ENCODE measurements at places on chromosomes 4 and X.

GRCh38 chr4:152630324-152630723 is 49.5 kb downstream of the TMEM154 start:
- no peak for DNase-seq

GRCh38 chr4:145868637-145869409 is 69.8 kb downstream of the ZNF827 start:
- DNase-seq: no peak

DNA sequence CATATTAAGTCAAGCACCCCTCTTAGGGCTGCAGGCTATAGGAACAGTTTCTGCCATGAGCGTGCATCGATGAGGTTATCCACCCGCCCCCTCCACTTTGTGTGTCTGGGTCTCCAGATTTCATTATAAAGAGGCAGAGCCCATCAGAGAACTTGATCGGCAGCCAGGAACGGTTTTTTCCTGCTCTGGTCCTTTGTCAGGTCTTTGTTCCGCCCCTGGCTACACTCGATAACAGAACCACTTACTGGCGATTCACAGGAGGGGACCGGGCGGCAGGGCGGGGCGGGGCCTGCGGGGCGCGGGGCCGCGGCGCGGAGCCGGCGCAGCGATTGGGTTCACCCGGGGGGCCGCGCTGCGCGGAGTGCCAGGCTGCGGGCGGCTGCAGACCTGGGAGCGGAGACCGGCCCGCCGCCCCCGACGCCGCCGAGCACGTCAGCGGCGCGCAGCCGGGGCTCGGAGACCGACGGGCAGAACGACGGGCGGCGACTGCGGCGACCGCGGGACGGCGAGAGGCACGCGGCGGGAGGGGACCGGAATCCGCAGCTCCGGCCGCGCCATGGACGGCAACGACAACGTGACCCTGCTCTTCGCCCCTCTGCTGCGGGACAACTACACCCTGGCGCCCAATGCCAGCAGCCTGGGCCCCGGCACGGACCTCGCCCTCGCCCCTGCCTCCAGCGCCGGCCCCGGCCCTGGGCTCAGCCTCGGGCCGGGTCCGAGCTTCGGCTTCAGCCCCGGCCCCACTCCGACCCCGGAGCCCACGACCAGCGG is at the start of gene SLC10A4:
Gene SLC10A4 (plus strand): TSS at position 338 of the 771 bp plus-strand sequence. CDS start 219 bp downstream, at position 557.
- no peak for DNase-seq

GRCh38 chrX:43456063-43456462 is 200.0 kb upstream of the MAOA start:
- no peak for DNase-seq

GRCh38 chrX:97587171-97587570 is 703.5 kb downstream of the RPA4 start:
- no peak for DNase-seq

GRCh38 chr4:22515888-22516541 is at the start of gene ADGRA3:
ADGRA3 (minus strand) TSS chr4:22516066; CDS start chr4:22515784, 282 bp downstream.
- DNase-seq: no peak

DNA sequence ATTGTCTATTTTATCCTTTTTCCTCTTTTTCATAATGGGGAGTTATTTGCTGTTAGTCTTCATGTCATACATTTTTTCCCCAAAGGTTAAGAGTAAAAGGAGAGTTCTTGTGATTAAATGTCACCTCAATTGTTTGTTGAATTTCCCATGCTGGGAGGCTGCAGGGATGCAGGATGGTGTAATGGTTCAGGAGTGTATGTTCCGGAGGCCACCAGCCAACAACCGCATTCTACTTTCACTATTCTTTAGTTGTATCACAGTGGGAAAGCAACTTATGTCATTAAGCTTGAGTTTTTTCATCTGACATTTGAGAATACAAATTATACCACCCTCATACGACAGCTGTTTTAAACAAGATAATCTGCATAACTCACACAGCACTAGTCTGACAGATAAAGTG is 15.4 kb downstream of the AFP start:
- no peak for DNase-seq

- DNase-seq: no peak
Observed at GRCh38 chr4:124596816-124597215, 115.7 kb downstream of the ANKRD50 start.

GRCh38 chr4:47839259-47839658 is 1.4 kb upstream of the CORIN start:
- peak; percentile 21 for DNase-seq

- peak; percentile 32 for DNase-seq
Observed at GRCh38 chrX:40573763-40574162, 7.0 kb upstream of the ATP6AP2 start.

DNA sequence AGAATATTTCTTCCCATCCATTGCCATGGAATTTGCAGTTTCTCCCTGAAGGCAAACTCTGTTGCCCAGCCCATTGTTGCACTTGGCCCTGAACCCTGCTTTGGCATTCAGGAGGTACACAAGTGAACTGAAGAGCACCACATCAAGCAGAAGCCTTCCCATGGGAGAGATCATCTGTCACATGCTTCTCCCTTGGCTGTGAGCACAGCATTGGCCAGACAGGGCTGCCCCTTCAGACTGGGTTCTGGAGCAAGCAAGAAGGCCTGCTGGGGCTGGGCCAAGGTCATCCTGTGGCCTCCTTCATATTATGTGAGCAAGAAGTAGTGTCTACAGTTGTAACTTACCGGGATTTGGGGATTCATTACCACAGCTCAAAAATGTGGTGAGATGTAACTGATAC is 22.7 kb downstream of the SCML1 start:
- no peak for DNase-seq

DNA sequence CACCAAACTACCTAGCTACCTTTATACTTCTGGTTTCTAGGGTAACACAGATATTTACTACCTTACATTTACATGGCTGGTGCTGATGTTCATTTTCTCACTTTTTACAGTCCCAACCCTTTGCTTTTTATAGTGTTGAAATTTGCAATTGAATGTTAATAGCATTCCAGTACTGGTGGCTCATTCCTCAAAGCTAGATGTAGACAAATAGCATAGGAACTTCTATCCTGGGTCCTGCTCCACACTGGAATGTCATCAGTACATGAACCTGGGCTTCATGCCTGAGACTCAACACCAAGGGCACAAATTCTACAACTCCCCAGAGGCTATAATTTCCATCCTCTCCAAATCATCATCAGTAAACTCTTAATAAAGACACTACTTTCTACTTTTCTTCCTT is 10.3 kb upstream of the TRMT2B start:
- DNase-seq: no peak

GRCh38 chr4:142202404-142203332 is 566.3 kb downstream of the IL15 start:
- DNase-seq: no peak

DNA sequence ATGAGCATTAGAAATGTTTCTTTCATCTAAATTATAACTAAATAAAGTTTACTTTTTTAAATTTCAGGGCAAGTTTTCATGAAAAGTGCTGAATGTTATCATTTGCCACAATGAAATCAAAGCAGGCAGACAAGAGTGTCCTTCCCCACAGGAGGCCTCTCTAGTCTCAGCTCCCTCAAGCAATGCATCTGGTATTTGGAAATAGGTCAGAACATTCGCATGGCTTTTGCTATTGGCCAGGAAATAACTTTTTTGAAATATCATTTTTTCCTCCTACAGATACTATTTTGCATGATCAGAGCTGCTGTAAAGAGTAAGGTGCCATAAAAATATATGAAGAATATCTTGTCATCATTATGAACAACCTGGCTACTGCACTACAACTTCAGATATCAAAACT is 41.1 kb downstream of the MAD2L1 start:
- no peak for DNase-seq

DNA sequence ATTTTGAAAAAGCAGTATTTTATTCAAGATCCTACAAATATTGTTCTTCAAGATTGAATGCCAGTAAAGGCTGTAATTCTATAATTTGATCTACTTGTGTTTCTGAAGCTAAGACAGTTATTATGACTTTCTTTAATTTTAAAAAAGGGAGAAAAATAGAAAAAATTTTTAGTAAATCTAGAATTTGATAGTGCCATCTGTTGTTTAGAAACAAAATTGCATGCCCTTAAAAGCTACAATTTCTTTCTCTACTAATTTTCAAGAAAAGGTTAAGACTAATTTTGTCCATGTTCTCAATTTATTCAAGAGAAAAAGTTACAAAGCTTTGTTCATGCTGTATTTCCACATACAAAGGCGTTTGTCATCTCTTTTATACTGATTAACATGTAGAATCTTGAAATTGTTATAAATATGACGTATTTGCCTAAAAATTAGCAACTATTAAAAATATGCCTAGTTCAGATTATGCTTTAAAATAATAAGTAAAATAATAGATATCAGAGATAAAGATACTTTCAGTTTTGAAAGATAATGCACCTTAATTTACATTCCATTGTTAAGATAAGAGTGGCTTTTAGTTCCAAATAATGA is 25.6 kb upstream of the MMRN1 start:
- DNase-seq: no peak

DNA sequence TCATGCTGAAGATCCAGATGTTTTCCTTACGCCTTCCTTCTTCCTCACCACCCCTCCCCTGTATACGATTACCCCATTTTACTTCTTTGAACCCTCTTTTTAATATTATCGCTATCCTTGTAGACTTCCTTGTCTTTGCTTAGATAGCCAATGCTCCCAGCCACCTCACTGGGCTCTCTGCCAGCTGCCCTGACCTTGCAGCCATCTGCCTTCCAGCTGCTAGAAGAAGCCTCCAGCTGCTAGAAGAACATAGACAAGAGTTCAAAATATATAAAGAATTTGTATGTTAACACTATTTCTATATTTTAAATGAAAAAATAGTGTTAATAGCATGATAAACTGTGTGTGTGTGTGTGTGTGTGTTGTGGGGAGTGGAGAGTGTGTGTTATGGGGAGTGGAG is 374.7 kb downstream of the ANKRD50 start:
- no peak for DNase-seq

GRCh38 chr4:52863324-52863723 is 1.2 kb downstream of the RASL11B start:
- DNase-seq: no peak

GRCh38 chr4:48906206-48907173 is at the start of gene OCIAD2:
OCIAD2 (minus strand) TSS chr4:48906774; CDS start chr4:48904549, 2,225 bp downstream.
- DNase-seq: peak; percentile 84

GRCh38 chrX:139304471-139304870 is 226.1 kb upstream of the F9 start:
- no peak for DNase-seq

- DNase-seq: no peak
Observed at GRCh38 chrX:50779694-50780093, 34.3 kb downstream of the SHROOM4 start.

DNA sequence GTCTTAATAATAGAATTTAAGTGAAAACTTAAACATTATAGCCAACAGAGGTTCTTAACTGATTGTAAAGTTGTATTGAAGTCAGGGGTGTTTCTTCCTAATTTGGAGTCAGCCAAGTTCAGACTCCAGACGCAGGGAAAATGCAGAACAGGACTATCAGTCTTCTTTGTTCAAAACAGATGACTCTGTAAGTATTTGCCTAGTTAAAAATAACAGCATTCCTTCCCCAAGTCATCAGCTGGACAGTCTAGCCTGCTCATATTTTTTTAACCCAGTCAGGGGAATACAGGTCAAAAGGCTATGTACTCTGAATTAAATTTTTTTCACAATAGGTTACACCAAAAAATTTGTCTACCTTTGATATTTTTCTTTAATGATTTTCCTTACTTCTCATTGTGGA is 73.8 kb upstream of the DCLK2 start:
- DNase-seq: no peak

GRCh38 chr4:74635490-74636123 is 158.7 kb downstream of the BTC start:
- DNase-seq: no peak

GRCh38 chrX:53266914-53267313 is 14.5 kb downstream of the IQSEC2 start:
- no peak for DNase-seq

GRCh38 chr4:23171976-23172375 is 479.2 kb downstream of the GBA3 start:
- no peak for DNase-seq

GRCh38 chrX:39809331-39809730 is 288.4 kb downstream of the BCOR start:
- no peak for DNase-seq

- no peak for DNase-seq
Observed at GRCh38 chrX:143633461-143634308, 2.2 kb downstream of the SLITRK4 start.
